Testis (tissue), 5 donors: ENCODE measurements at places on chromosomes 4 and X.
A peak's percentile ranks its signal among the peaks of the same experiment; 100 is the strongest.

GRCh38 chr4:17197070-17197469, 298.6 kb upstream of the LDB2 start:
- no peaks in the 10 kb centered on the region for H3K36me3 ChIP-seq
- H3K27ac ChIP-seq: no peak overlapping the region
- H3K4me3 ChIP-seq: no peak overlapping the region
- H3K4me1 ChIP-seq: no peaks in the 10 kb centered on the region

- no peaks in the 10 kb centered on the region for H3K27me3 ChIP-seq
- peak overlapping the region; percentile 87 for H3K4me3 ChIP-seq
- DNase-seq: peak; percentile 91
- no peaks in the 10 kb centered on the region for H3K36me3 ChIP-seq
- peak overlapping the region; percentile 97 for H3K27ac ChIP-seq
Observed at GRCh38 chr4:143335979-143336780, 496 bp upstream of the GAB1 start.

- H3K27me3 ChIP-seq: no peaks in the 10 kb centered on the region
- H3K4me3 ChIP-seq: no peak overlapping the region
- H3K36me3 ChIP-seq: no peaks in the 10 kb centered on the region
- H3K4me1 ChIP-seq: no peaks in the 10 kb centered on the region
- H3K27ac ChIP-seq: no peak overlapping the region
Observed at GRCh38 chrX:55132416-55132815, 43.6 kb downstream of the PAGE2 start.

DNA sequence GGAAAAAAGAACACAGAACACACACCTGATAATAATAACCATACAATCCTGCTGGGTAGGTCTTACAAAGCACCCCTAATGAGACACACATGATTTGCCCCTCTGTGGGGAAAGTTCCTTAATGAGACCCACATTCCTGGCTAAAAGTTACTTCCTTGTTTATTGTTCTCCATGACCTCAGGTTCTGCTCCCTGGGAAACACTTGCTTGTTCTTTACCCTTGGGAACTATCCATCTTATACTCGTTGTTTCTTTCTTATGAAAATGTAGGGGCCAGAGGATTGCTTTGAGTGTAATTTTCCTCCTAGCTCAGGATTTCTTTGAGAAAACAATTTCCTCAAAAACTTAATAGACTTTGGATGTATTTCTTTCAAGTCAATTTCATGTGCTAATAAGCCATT, 52.1 kb upstream of the PCDH10 start:
- no peaks in the 10 kb centered on the region for H3K36me3 ChIP-seq
- H3K4me3 ChIP-seq: no peak overlapping the region
- H3K27me3 ChIP-seq: no peaks in the 10 kb centered on the region
- H3K4me1 ChIP-seq: no peaks in the 10 kb centered on the region
- H3K27ac ChIP-seq: no peak overlapping the region

- DNase-seq: no peak
- H3K27ac ChIP-seq: no peak overlapping the region
- H3K4me3 ChIP-seq: no peak overlapping the region
- no peaks in the 10 kb centered on the region for H3K27me3 ChIP-seq
- no peaks in the 10 kb centered on the region for H3K36me3 ChIP-seq
Observed at GRCh38 chr4:36183665-36184393, 60.5 kb downstream of the ARAP2 start.
